ENCODE measurements at places on chromosomes 12 and 14.

GRCh38 chr14:22597771-22598098 is 365 bp upstream of the ABHD4 start:
- DNase-seq: no peak

DNA sequence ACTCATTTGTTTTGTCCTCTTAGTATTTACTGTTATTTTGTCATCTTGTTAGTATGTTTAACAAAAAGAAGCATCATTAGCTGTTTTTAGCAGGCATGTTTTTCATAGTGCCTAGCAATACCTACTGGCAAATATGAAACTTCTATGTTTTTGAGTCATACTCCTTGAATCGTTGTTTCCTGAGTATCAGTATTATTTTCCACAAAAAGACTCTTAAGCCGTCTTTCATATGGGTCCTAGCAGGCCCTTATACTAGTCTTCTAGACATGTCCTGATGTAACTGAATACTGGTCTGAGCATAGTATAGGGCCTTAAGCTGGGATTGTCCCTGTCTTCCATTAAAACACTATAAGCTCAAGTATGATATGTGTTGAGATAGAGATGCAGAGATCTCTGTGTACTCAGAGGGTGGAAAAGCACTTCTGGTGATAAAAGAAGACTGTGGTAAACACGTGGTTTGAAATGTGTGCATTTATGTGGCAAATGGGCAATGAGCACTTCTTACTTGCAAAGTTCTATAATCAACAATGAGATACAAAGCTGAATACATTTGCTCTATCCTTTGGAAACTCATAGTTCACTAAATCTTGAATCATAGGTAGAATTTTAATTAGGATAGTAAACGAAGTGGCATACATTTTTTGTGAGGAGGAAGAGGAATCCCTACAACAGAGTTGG is 348.8 kb downstream of the PDZRN4 start:
- no peak for DNase-seq

- DNase-seq: no peak
Observed at GRCh38 chr14:76305268-76305826, 70.6 kb upstream of the ESRRB start.

GRCh38 chr14:92135269-92135668 is 13.5 kb downstream of the CPSF2 start:
- DNase-seq: peak; percentile 31

GRCh38 chr14:55051423-55052268 is at the start of gene MAPK1IP1L:
TSS of gene MAPK1IP1L (plus strand) at chr14:55051647. CDS start at chr14:55061684, 10,037 bp downstream.
- peak; percentile 94 for DNase-seq

DNA sequence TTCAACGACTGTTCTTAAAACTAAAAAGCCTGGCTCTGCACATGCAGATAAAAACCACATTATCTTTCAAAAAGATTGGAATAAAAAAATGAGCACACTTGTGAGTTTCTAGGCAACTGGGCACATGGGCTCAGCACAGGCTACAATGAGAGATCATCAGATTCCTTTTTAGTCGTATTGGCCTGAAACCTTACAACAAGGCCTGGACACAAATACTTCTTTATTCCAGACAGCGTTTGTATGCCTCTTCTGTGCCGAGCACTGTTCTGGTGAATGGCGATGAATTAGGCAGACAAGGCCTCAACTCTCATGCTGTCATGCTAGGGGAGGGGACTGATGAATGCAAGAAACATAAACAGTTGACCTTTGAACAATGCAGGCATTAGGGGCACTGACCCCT is 463.0 kb downstream of the AACS start:
- DNase-seq: no peak

DNA sequence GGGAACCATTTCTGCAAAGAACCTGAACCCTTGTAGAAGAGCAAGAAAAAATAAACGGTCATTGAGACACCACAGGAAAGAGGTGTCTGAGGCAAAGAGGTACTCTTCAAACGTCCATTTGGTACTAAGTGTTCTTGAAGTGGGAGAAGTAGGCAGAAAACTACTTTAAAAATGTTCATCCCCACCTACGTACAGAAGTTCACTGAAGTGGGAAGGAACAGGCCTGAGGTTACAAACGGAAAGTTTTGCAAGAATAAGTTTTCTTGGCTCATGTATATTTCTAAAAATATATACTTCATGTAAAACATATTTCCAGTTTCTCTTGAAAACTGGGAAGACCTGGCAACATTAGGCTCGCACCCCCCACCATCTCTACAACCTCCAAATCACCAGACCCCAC is 61.2 kb downstream of the STXBP6 start:
- no peak for DNase-seq

DNA sequence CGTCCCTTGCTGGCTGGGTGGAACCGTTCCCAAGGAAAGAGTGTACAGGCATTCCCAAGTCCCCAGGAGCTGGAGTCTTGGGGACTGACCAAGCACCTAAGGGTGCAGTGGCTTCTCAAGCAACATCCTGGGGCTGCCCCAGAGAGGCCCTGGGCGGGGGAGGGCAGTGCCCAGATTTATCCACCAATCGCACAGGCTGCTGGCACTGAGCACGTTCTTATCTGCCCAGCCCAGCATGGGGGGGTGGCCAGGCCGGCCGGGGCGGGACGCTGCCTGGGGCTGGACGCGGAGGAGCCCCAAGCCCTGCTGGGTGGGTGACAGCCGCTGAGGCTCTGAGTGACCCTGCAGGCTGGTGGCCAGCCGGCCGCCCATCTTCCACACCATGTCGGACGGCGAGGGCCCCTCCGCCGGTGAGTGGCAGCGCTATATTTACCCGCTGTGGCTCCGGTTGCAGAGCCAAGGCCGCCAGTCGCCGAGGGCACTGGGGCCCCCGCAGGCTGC is 53.4 kb downstream of the CYP46A1 start:
- peak; percentile 76 for DNase-seq

DNA sequence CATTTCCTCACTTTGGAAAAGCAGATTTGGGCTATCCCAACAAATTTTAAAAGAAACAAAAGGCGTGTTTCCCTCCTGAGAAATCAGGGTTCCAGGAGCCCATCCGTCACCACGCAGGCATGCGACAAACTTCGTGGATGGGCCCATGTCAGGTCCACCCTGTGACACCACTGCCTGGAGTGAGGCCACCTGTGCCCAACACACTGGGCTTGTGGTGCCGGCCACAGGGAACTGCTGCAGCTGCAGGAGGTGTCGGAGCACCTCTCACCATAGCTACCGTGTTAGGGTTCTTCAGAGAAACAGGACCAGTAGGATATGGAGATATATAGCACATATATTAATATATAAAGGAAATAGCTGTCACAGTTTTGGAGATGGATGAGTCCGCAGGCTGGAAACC is 53.0 kb upstream of the BCL11B start:
- no peak for DNase-seq

- peak; percentile 29 for DNase-seq
Observed at GRCh38 chr12:442235-442884, 17.4 kb upstream of the B4GALNT3 start.

DNA sequence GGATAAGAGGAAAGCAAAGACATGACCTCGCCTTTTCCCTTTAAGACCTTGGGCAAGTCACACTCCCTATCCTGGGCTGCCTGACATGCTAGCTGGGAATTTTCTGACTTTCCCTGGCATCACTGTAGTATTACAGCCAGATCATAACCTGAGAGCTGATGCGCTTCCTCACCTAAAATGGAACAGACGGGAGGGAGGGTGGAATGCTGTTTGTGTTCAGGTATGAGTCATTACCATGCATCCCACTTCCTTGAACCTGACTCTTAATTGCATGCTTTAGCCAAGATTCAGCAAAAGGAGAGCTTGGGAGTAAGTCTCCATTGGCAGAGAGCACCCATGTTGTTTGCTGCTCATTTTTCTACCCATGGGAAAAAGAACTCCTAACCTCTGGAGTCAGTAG is 156.5 kb downstream of the KCNK10 start:
- DNase-seq: peak; percentile 40

- DNase-seq: no peak
Observed at GRCh38 chr12:23197266-23197665, 572.3 kb downstream of the ETNK1 start.

Data from kidney capillary endothelial cell (primary cell).